ENCODE measurements at places on chromosomes 5 and 9.

DNA sequence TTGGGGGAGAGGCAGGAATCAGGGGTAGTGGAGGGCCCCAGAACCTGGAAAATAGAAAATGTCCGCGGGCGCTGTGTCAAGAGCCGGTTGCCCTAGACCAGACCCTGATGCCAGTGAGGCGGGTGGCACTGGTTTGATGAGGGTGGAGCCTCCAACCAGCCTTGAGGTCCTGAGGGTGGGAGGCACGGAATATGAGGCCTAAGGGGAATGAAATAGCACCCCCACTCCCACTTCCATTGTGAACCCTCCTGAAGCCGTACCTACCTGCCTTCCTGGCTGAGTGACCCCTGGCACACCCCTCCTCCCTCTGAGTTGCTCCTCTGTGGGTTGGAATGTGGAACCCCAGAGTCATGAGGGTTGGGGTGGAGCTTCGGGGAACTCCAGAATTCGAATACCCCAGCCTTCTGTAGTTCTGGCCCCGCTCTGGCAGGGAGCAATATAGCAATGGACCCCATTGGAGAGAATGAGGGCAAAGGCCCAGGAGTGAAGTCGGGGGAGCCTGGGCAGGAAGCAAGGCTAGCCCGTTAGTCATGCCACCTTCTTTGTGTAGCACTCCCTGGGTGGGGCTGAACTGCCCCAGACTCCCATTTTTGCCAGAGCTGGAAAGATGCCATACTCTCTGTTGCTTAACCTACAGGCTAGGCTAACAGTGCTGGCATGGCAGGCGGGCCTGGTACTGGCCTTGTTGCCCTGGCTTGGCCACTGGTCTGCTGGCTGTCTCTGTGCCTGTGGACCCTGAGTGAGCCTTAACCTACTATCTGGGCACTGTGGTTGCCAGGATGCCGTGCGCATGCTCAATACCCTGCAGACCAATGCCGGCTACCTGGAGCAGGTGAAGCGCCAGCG is 1.0 kb downstream of the FPGS start:
- no peak for DNase-seq

DNA sequence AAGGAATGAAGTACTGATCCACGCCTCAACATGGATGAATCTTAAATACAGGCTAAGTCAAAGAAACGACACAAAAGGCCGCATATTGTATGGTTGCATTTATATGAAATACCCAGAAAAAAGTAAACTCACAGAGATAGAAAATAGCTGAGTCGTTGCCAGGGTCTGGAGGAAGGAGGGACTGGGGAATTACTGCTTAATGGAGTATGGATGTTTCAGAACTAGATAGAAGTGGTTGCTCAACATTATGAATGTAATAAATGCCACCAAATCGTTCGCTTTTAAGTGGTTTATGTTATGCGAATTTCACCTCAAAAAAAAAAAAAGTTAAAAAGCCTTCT is 784 bp upstream of the MSANTD3 start:
- no peak for DNase-seq

- no peak for DNase-seq
Observed at GRCh38 chr5:175880797-175881312, 9.5 kb downstream of the CPLX2 start.

GRCh38 chr5:68087866-68088265 is 127.7 kb upstream of the PIK3R1 start:
- no peak for DNase-seq

GRCh38 chr9:130981756-130982137 is 27.2 kb upstream of the LAMC3 start:
- no peak for DNase-seq

DNA sequence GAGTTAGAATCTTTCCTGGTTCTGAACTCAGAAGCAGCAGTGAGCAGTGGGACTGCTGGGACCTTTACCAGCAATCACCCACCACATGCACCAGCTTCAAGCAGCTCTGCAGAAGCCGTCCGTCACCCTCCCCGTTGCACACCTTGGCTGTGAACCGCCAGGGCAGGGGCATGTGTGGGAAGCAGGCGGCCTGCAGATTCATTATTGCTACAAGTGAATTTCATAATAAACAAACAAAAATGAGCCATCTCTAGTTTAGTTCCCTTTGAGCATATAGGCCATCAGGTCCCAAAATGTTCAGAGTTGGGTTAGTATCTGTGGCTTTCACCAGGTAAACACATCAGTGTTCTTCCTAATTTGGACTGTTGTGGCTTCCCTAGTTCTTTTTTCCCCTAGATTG is 17.5 kb downstream of the PALM2AKAP2 start:
- DNase-seq, result no peak

- no peak for DNase-seq
Observed at GRCh38 chr9:36858805-36859375, 175.2 kb downstream of the PAX5 start.

DNA sequence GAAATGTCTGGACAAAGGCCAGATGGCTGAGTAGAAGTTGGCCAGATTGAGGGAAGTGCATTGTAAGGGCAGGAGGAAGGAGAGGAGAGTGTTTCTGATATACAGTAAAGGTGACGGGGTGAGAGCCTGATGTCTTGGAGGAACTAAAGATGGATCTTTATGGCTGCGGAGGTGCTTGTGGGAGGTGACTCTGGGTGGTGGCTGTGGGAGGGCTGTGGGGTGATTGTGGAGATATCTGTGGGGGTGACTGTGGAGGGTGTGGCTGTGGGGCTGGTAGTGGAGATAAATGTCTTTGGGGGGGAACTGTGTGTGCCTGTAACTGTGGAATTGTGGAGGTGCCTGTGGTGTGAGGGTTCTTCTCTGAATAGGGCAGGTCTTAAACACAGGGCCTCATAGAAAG is 121.4 kb downstream of the CMYA5 start:
- no peak for DNase-seq

DNA sequence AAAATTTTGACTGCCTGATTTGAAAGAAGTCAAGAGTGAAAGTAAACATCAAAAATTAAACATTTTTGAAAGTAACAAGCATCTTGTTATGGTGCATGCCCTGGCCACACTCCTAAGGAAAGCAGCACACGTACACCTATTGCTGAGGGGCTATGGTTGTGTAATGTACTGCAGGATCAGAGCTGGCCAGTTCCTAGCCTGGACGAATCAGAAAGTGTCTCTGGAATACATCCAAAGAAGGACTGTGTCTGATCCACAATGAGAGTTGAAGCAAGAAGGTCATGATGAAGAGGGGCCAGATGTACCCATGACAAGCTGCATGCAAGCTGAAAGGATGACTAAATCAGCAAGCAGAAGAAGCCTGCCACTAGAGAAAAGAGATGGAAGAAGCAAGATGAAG is 618.2 kb downstream of the TLE1 start:
- DNase-seq, result no peak

DNA sequence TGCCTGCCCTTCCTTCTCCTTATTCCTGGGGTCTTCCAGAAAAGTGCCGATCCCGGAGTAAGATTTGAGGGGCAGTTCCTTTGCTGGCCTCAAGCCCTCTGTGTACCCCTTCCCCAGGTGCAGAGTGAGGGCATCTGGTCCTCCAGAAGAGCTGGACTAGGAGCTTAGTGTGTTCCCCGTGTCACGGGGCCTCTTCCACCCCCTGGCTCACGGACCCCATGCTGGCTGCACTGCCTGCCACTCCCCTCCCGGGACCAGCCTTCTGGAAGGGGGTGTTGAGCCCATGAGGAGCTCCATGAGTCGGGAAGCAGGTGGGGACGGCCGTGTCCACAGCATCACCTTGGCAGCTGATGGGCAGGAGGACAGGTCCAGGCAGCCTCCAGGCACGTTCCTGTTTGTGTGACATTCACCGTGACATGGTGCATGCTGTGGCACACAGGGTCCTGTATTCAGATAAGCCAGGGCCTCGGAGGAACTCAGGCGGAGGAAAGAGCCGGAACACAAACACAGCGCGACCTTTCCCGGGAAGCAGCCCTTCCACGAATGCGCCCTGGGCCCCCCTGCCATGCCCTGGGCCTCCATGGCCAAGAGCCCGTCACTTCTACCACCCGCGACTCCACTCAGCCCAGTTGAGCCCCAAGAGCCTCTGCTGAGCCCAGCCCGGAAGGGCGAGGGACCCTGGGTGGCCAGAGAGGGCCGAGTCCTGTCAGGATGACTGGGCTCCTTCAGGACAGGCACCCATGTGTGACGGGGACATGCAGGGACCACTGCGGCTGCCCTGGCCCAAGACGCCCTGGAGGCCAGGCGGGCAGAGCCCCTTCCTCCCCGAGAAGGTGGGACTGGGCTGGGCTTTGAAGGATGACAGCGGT is 5.9 kb upstream of the LCN1 start:
- no peak for DNase-seq

DNA sequence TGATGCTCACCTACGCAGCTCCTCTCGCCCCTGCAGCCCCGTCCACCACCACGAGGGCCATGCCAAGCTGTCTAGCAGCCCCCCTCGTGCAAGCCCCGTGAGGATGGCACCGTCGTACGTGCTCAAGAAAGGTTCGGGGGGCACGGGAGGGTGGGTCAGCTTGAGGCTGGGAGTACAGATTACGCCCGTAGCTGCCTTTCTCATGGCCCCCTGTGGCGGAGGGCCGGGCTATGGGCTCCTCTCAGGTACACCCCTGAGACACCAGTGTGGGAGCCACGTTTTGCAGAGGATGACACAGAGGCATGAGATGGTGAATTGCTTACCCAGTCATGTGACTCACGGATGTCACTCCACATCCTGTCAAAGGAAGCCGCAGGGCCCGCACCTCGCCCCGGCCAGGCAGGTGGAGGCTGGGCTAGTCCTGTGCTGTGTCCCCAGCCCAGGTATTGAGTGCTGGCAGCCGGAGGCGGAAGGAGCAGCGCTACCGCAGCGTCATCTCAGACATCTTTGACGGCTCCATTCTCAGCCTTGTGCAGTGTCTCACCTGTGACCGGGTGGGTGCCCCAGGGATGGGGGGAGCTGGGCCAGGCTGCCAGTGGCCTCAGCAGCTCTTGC is 33.7 kb downstream of the USP20 start:
- no peak for DNase-seq

GRCh38 chr5:161483721-161484120 is 62.8 kb downstream of the GABRB2 start:
- no peak for DNase-seq

- no peak for DNase-seq
Observed at GRCh38 chr5:134524272-134524825, 1.1 kb upstream of the JADE2 start.

DNA sequence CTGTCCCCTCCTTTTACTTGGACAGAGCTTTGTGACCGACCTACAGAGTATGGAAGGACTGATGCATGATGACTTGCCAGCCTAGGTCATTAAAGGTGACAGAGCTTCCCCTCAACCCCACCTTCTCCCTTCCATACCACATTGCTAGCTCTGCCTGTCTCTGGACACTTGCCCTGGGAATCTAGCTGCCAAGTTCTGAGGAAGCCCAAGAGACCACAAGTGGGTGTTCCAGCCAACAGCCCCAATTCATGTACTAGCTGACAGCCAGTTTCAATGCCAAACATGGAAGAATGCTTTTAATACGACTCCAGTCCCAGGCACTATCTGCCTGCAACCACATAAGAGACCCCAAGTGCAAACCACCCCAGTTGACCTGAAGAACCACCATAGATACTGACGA is 477.1 kb downstream of the SPOCK1 start:
- no peak for DNase-seq

DNA sequence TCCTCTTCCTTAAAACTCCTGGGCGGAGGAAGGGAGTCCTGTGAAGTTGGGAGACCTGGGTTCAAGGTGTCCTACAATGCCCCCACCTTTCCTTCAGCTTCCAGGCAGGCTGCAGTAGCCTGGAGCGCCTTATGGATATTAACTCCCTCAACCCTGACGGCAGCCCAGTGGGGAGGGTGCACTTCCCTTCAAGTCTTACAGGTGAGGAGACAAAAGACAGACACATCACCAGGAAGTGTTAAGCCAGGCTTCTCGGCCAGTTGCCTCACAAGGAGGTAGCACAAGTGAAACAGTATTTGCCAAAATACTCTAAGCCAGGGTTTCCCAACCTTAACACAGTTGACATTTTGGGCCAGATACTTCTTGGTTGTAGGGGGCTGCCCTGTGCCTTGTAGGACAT is 4.2 kb downstream of the TRIM7 start:
- DNase-seq, result no peak

DNA sequence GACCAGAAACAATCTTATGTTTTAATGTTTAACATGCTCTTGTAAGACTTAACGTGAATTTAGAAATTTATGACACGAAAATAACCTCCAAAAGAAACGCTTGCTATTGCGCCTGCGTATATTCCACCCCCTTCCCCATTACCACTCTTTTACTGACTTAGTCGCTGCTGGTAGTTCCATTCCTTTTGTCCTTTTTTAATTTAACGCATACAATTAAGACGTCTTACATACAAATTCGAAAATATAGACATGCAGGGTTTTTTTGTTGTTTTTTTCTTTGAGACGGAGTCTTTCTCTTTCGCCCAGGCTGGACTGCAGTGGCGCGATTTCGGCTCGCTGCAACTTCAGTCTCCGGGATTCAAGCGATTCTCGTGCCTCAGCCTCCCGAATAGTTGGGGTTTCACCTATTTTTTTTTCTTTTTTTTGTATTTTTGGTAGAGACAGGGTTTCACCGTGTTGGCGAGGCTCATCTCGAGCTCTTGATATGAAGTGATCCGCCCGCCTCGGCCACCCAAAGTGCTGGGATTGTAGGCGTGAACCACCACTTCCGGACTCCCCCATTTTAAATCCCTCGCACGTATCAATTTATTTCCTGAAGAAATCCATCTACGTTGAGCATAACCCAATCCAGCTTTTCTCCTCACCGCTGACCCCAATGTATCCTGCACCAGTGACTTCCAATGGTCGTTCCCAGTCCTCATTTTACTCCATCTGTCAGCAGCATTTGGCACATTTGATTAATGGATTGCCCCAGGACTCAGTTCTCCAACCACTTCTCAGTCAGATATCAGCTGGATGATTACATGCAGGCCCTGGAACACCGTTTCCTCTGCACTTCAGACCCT is 684 bp upstream of the MED7 start:
- peak; percentile 72 for DNase-seq

- DNase-seq, result no peak
Observed at GRCh38 chr5:172939611-172940267, 19.5 kb upstream of the RPL26L1 start.

DNA sequence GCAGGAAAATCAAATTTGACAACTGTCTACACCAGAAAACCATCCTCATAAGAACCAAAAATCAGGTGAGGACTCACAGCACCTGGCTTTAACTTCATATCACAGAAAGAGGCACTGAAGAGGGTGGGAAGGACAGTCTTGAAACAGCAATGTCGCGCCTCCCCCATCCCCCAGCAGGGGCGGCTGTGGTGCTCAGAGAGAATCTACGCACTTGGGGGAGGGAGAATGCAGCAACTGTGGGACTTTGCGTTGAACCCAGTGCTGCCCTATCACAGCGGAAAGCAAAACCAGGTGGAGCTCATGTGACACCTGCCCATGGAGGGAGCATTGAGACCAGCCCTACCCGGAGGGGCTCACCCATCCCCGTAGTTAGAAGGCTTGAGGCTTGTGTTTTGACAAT is 191.8 kb downstream of the MSX2 start:
- DNase-seq, result no peak

GRCh38 chr5:168455201-168455600 is 31.1 kb upstream of the RARS1 start:
- DNase-seq, result no peak

- DNase-seq, result no peak
Observed at GRCh38 chr9:110440172-110440571, 102.5 kb upstream of the TXNDC8 start.
